ENCODE measurements at places on chromosomes 6 and 20. TPM values are rescaled to one million over a fixed set of nuclear protein-coding genes. Genes with fewer than 3 reads are reported as not detected.

GRCh38 chr6:93350774-93351173 lies 68.6 kb downstream of the EPHA7 start:
- DNase-seq: no peak

DNA sequence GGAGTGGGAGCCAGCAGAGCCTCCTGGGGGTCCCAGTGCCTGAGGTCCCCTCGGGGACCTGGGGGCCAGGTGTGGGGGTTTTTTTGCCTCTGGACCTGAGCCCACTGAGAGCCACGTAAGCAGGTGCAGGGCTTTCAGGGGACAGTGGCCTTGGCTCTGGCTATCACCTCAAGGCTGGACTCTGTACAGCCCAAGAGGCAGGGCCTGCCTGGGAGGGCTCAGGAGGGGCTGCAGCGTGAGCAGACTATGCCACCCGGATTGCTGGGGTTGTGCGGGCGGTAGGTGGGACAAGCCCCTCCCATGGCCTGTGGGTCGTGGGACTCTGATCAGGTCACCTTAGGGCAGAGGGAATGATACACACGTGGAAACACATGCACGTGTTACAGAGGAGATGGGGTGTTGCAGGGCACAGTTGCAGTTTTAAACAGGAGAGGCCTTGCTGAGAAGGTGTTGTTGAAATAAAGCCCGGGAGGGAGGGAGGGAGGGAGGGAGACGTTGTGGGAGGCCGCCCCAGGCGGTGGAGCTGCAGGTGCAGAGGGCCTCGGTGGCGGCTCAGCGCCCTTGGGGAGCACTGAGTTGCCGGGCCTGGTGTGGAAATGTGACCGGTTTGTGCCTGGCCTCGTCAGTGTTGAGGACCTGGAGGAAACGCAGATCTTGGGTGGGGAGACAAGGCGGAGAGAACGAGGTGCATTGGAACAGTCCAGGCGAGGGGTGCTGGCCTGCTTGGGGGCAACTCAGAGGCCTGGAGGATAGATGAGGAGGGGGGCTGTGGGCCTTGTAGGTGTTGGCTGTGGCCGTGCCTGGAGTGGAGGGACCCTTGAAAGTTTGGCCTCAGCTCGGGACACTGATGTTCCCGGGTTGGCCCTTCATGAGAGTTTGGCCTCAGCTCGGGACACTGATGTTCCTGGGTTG lies 2.3 kb downstream of the TCEA2 start:
- no peak for DNase-seq

DNA sequence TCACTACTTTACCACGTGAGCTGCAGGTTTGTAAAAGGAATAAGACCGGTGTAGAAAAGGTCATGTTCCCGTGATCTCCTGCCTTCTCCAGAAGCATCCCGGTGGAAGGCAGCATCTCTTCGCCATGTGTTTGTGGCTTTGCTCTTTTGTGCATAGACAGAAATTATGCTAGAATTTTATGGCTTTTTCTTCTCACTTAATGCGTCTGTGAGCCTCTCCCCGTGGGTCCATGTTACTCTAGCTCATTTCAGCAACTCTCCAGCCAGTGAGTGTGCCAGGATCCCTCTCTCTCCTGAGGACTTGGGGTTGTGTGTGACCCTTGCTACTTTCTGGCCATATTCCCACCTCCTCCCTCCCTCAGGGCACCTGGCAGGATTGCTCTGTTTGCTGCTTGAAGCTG lies 289.5 kb downstream of the CDH4 start:
- no peak for DNase-seq

- no peak for DNase-seq
Measured at GRCh38 chr20:62104791-62105345, 17.4 kb upstream of the LSM14B start.

DNA sequence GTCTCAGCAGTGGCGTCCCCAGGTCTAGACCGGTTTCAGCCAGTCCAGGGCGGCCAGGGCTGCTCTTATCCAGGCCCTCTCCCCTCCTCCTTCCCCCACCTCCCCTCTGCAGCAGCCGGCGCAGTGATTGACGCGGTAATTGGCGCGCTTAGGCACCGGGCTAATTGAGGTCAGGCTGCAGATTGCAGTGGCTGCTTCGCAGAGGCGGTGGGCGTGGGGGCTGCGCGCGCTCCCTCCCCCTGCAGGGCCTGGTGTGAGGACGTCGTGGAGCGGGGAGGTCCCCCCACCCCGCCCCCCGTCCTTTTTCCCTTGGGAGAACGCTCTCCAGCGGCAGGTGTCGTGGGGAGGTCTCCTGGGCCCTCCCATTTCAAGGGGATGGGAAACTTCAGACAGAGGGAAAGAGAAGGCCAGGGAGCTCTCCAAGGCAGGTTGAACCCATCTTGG lies 70.4 kb upstream of the BLCAP start:
- DNase-seq: peak; percentile 76

DNA sequence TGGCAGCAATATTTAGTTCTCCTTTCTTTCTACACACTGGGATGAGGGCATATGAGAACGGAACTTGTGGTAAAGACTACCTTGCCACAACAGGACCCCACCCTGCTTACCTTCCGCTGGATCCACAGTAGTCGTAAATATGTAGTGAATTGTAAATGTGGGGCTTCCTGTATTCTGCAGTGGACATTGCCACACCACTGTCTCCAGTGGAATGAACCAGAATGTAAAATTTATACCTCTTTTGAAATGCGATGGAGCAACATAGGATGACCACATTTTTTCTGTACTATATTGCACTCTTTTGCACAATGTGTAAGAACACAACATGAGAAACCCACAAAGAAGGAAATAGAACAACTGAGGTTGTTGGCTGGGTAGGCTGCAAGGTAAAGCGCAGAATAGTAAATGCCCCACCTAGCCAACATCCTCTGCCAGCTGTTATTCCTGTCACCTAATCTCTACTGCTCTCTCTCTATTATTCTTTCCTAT lies 16.1 kb upstream of the RIPOR2 start:
- no peak for DNase-seq

DNA sequence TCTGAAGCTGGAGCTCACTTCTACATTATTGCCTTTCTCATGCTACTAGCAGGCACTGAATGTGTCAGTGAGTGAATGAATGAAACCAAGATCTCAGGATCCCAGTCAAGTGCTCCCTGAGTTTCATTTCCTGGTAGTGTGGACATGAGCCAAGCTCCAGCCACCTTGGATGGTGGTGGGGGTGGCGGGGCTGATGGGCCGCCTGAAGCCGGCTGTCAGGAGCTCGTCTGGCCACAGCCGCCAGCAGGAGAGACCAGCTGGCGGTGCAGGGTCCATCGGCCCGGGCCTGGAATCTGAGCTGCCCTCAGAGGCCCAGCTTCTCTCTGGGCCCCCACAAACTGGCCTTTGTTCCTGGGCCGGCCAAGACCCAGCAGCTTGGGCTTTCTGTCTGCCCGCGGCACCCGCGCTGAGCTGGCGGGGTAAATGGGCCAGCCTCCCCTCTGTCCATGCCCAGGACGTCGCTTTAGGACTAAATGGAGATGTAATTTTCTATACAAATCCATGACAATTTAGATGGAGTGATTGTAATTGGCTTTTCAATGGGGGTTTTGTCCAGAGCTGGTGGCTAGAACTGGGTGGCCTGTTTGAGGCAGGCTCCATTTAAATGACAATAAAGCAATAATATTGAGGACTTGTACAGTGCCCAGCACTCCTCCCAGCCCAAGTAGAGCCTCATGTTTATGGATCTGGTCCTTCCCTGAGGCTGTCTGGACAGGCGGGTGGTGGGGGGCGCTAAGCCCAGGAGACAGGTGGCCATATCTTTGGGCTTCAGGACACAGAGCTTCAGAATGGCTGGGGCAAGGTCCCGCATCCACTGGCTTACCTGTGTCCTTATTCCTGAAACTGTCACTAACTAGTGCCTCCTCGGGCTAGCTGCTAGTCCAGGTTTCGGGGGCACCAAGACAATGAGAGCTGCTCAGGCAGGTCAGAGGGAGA lies 43.5 kb downstream of the NOL4L start:
- DNase-seq: peak; percentile 82

- DNase-seq: no peak
Measured at GRCh38 chr20:4234128-4234527, 218.8 kb upstream of the RNF24 start.

DNA sequence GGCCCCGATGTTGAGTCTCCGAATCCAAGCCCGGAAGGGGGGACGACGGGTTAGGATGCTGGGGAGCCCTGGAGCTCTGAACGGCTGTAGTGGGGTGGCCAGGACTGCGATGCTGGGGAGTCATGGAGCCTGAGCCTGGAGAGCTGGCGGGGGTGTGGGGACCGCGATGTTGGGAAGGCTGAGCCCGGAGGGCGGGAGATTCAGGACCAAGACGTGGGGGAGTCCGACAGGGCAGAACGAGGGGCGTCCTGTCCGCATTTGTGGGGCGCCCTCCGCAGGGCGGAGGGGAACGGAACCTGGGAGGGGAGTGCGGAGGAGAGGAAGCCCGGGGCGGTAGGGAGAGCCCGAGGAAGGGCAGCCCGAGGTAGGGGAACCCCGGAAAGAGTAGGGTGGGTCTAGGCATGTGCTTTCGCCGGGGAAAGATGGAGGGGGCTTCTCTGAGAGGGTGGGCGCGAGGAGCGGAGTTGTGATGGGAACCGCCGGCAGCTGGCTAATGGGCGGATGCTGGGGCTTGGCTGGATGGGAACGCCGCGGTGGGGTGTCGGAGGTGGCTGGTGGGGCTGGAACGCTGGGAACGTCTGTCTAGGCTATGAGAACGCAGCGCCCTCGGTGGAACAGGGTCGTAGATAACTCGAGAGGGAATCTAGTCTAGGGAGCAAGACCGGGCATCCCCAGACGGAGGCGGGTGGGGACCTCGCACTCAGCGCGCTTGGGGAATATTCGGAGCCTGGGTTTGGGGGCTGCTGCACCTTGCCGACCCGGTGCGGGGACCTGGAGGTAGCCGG lies 684 bp downstream of the PAQR8 start:
- DNase-seq: peak; percentile 50

- no peak for DNase-seq
Measured at GRCh38 chr6:22544476-22544875, 24.9 kb upstream of the HDGFL1 start.

MATN4 gene
- not detected for total RNA-seq

SIRPG gene
- not detected for total RNA-seq

SPO11 gene
- not detected for total RNA-seq

BFSP1 gene
- 0.69 TPM for total RNA-seq

AGPAT4 gene
- 90.2 TPM for total RNA-seq

Data from glutamatergic neuron (in vitro differentiated cells).